ENCODE measurements at places on chromosomes 3 and 15. TPM values are rescaled to one million over a fixed set of nuclear protein-coding genes. Genes with fewer than 3 reads are reported as not detected.

DNA sequence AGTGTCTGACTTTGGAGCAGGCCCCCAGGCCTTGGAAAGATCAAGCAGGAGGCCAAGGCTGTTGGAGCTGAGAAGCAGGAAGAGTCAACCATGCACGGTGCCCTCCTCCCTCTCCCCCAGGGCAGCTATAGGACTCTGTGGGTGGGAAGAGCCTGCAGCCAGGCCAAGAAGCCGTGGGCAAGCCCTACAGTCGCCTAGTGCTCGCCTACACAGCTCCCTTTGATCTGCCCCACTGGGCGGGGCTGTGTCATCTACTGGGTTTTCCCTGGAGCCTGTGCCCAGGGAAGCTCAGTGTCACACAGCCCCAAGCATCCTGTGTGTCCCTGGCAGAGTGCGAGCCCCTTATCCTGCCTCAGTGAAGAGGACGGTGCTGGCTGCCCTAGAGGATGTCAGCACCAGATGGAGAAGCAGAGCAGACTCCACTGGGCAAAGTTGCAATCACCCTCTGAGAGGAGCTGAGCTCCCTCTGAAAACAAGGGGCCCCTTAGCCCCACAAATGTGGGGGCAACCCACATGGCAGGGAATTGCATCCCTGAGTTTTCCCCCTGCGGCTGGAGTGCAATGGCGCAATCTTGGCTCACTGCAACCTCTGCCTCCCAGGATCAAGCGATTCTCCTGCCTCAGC is 72.2 kb downstream of the KLF13 start:
- peak; percentile 41 for DNase-seq

- DNase-seq = no peak
Observed at GRCh38 chr3:194777729-194778128, 92.0 kb downstream of the FAM43A start.

DNA sequence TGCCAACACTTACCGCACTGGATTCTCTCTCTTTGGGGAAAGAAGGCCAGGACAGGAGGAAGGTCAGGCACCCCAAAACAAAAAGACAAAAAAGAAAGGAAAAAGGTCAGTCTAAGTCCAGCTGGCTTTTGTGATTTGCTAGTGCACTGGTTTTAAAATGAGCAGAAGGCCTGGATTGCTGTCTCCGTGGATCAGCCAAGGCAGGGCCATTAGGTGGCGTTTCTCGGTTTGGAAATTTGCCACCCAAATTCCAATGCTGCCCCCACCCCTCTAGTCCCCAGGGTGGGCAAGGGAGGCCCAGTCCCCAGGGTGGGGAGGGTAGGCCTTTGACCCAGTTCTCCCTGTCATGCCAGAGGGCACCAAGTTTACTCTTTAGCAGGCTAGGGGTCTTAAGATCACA is 33.3 kb downstream of the TLE3 start:
- no peak for DNase-seq

DNA sequence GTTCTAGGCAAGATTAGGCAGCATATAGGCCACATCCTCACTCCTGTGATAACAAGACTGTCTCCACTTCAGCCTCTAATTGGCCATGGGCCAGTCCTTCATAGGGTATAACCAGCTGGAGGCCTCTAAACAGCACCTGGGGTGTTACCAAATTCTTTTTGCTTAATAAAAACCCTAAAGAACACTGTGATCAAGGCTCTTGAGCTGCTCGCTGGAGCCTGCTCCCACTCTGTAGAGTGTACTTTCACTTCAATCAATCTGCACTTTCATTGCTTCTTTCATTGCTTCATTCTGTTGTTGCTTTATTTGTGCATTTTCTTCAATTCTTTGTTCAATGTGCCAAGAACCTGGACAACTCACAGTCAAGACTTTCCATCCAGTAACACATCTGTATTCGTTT is 36.2 kb upstream of the TOPBP1 start:
- no peak for DNase-seq

GRCh38 chr15:42152921-42153698 is 3.3 kb downstream of the PLA2G4F start:
- no peak for DNase-seq

DNA sequence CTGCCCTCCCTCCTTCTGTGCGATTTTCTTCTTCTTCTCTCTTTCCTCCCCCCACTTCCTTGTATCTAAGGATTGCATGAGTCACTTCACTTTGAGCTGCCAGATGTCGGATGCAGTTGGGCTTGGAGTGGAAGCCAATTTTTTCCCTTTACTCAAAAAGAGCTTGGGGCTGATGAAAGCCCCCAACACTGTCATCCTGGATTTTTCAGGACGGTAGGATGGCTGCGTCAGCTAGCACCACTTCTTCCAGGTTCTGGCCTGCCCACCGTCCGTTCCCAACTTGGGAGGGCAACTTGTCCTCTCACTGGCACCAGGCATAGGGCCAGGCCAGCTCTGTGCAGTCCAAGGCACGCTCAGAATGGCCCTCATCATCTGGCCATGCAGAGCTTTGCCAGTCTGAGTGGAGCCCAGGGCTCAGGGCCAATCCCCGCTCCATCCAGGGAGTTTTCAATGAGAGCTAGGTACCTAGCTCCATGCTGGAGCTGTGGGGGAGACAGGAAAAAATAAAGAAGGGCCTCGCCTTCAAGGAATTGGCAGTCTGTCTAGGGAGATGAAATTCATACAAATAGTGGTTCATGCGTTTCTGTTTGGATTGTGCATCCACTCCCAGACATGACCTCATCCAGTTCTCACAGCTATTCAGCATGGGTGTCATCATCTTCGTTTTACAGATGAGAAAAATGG is 47.7 kb upstream of the INSYN1 start:
- no peak for DNase-seq

DNA sequence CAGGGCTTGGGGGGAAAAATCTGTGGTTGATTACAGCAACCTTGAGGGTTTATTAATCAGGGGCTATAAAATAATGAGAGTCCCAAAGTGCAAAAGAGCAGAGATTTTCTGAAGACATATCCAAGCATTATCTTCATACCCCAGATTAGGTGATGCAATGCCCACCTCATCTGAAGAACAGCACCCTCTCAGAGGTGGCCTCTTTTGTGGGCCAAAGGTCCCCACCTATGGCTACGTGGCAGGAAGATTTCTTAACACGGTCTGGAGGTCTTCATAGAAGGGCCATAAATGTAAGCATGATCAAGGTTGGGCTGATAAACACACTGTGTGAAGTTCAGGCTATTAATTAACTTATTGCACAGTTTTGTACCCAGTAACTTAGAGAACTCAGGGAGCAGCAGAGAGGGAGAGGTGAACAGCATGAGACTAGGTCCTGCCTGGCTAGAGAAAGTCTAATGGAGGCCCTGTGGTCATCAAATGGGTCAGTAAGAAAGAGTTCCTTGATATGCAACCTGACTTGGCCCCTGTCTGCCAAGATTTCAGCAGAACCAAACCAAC is 29.6 kb upstream of the RBP2 start:
- DNase-seq = no peak

DNA sequence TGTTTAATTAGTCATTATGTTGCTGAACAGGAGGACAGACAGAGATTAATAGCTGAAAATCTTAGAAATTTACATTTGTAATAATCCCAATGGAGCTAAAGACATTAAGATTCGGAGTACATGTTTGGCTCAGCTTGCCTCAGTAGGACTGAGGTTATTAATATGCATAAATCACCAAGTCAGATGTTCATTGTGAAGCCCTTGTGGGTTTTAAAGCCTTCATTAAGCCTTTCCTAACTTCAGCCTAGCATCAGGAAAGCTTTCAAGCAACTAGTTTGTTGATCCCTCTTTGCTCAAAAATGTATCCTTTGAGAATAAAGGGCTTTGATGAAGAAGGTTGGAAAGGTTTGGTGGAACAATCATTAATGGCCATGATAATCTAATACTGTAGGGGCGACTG is 178.2 kb upstream of the CGNL1 start:
- DNase-seq = no peak

- no peak for DNase-seq
Observed at GRCh38 chr3:185929192-185930151, 8.3 kb downstream of the TRA2B start.

- no peak for DNase-seq
Observed at GRCh38 chr15:93302080-93302765, 213.2 kb upstream of the RGMA start.

- DNase-seq = no peak
Observed at GRCh38 chr3:175075269-175075668, 216.1 kb downstream of the NAALADL2 start.

DNA sequence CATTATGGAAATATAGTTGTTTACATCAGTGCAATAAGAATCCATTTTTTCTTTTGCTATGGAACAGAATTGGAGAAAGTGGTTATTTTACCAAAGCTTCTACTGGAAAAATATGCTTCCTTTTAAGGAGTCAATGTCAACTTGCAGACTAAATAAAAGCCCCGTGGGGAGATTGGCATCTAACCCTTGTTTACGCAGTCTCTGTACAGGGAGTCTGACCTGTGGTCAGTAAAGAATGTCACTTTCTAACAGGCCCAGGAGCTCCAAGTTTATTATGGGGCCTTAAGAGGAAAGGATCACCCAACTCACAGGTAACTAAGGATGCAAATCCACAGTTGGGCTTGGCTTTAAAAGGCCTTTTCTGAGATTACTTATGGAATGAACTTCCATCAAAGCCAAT is 1751.2 kb downstream of the SI start:
- no peak for DNase-seq

GRCh38 chr3:195904368-195904767 is 4.0 kb downstream of the TNK2 start:
- no peak for DNase-seq

DNA sequence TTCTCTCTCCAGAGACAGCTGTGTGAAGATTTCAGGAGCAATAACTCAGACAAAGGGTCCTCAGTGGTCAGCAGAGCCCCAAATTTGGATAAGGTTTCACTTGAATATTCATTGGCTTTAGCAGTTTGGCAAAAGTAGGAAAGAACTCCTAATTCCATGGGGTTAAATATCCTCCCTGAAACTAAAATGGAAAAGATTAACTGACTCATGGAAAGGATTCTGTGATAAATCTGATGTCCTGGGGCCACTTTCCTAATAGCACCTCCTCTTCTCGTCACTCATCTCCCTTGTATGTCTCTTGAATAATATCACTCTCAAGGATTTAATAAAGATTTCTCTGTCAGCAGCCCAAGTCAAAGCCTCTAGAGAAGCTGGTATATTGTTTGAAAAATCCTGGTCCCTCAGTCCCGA is 33.3 kb upstream of the TBC1D23 start:
- no peak for DNase-seq

GRCh38 chr15:26050984-26051383 is 187.9 kb upstream of the ATP10A start:
- DNase-seq = no peak

DNA sequence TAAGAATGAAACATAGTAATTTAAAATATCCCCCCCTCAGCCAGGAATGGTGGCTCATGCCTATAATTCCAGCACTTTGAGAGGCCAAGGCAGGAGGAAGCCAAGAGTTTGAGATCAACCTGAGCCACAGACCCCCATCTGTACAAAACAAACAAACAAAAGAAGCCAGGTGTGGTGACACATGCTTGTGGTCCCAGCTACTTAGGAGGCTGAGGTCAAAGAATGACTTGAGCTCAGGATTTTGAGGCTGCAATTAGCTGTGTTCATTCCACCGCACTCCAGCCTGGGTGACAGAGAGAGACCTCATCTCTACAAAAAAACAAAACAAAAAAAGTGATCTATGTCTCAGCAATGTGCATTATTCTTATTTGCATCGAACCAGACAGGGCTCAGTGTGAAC is 800.8 kb downstream of the MCTP2 start:
- no peak for DNase-seq

- no peak for DNase-seq
Observed at GRCh38 chr3:14145236-14145635, 20.4 kb downstream of the TMEM43 start.

DNA sequence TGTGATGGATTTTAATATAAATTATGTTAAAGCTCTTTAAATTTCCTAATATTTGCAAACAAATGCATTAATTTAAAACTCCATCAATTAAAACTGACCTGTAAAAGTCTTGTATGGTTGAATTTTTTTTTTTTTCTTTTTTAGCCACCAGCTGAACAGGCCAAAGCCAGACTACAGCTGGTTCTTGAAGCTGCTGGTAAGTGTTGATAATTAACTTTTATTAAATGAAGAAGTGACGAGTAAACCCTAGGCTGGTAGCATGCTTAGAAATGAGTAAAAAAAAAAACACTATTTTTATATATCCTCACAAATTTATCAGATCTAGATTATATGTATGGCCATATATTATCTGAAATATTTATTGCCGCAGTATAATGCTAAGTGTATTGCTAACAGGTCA is 216.3 kb upstream of the MLF1 start:
- no peak for DNase-seq

DNA sequence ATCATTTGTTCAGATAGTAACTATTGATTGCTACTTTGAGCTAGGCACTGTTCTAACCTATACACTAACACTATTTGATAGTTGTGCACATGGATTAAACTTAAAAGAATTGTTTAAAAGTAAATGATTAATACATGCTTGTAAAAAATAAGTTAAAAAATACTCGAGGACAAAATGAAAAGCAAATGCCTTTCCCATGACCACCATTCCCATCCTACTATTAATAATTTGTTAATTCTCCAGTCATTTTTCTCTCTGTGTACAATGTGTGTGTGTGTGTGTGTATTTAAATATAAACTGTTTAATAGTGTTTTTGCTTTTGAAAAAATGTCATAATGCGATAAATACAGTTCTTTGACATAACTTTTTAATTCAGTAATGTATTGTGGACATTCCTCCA is 78.7 kb upstream of the KCNMB2 start:
- no peak for DNase-seq

- no peak for DNase-seq
Observed at GRCh38 chr15:51756482-51756881, 5.1 kb downstream of the TMOD2 start.

ACTRT3 gene
- total RNA-seq = 0.46 TPM

COL8A1 gene
- total RNA-seq = not detected

ZDHHC23 gene
- 4.5 TPM for total RNA-seq

CRYGS gene
- 7.0 TPM for total RNA-seq

CLSTN2 gene
- total RNA-seq = not detected

ZPLD1 gene
- 0.17 TPM for total RNA-seq

PLD1 gene
- total RNA-seq = 4.1 TPM

OCA2 gene
- 0.14 TPM for total RNA-seq

PLIN1 gene
- 0.88 TPM for total RNA-seq

CMTM8 gene
- 7.1 TPM for total RNA-seq

DAZL gene
- total RNA-seq = not detected
